DMS153 (cell line): ENCODE measurements at places on chromosomes 13 and 19.

DNA sequence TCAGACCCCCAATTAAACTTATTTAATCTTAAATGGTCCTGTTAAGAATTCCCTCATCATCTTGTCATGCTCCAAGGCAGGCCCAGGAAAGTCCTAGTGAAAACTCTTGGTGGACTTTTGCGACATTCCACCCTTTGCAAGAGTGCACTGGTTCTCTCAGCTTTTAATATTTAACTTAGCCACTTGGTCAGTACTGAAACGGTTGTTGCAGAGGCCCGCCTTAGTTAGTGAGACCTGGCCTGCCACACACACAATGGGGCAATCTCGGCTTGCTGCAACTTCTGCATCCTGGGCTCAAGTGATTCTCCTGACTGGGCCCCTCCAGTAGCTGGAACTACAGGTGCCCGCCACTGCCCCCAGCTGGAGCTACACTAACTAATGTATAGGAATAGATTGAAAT lies 1366.0 kb downstream of the UQCRFS1 start:
- DNase-seq: no peak

DNA sequence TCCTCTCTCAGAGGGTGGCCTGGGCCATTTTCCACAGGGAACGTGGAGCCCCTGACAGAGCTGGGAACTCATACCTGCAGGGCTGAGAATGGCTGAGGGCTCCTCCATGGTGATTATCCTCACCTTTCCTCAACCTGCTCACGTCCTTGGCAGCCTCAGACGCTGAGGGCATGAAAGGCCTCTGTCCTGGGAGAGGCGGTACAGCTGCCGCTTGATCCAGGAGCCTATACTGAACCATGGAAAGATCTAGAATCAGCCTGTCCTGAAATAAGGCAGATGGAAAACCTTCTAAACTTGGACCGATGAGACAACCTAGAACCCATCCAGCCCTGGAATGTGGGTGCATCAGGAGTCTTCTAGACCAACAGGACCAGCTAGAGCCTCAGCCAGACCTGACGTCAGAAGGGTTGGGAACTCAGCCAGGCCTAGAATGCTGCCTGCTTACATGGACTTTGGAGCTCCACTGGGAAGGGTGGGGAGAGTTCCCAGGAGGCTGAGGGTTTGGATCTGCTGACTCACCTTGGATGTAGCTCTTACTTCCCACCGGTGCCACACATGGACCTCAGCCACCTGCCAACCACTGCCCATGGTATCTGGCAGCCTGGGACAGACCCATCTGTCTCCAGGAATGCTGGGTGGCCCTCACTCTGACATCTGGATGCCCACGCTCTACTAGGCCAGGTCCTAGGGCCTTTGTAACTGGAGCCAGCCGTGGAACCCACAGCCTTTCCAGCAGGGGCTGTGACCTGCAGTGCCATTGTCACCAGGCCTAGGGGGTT lies 7.5 kb downstream of the KCTD15 start:
- DNase-seq: no peak

DNA sequence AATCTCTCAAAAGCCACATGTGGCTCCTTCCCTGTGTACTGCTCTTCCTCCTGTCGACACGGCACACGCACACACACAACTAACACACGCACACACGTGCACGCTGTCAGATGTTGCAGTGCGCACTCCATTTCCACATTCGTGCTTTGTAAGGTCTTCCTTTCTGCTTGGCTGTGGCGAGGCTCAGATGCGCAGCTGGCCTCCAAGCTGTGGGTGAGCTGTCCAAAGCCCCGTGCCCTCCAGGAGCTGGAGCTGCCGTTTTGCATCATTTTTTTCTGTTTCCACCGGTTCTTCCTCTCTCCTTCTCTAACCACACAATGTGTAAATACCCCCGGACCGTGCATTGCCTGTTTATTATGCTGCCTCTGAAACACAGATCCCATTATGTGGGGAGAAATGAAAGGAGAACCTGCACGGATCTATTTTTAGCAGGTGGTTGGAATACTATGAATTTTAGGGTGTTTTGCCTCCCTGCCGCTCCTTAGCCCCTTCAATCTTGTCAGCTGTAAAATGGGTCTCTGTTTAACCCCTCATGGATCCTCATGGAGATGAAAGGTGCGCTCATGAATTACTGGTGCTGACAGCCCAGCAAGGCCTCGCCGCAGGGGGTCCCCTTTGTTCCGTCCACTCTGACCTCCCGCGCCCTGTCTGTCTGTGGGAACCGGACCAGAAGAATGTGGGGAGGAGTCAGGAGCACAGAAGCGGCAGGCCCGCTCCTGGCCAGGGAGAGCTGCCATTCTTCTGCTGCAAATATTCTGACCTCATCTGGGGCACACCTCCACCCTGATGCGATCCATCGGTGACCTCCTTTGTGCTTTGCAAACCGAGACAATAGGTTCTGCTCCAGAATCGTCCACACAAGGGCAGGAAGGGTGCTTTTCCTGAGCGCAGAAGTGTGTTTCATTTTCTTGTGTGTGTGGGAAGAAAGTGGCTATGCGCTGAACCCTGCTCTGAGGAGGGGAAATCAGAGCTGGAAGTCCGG lies 137.7 kb downstream of the SOX1 start:
- DNase-seq: no peak

GRCh38 chr19:46791944-46792343 lies 3.5 kb upstream of the SLC1A5 start:
- DNase-seq: no peak

DNA sequence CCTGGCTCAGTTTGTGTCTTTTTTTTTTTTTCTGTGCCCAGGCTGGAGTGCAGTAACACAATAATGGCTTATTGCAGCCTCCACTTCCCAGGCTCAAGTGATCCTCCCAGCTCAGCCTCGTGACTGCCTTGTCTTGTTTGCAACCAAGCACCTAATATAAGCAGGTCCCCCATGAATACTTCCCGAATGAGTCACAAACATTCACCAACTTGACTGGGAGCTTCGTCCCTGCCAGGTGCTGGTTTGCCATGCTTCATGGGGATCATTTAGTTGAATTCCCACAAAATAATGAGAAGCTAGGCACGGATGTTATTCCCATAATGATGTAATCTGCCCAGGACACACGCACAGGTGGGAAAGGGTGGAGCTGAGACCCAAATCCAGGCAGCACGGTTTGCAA lies 176.5 kb downstream of the CACNA1A start:
- no peak for DNase-seq

- DNase-seq: no peak
Measured at GRCh38 chr13:60727140-60727539, 330.1 kb downstream of the TDRD3 start.

DNA sequence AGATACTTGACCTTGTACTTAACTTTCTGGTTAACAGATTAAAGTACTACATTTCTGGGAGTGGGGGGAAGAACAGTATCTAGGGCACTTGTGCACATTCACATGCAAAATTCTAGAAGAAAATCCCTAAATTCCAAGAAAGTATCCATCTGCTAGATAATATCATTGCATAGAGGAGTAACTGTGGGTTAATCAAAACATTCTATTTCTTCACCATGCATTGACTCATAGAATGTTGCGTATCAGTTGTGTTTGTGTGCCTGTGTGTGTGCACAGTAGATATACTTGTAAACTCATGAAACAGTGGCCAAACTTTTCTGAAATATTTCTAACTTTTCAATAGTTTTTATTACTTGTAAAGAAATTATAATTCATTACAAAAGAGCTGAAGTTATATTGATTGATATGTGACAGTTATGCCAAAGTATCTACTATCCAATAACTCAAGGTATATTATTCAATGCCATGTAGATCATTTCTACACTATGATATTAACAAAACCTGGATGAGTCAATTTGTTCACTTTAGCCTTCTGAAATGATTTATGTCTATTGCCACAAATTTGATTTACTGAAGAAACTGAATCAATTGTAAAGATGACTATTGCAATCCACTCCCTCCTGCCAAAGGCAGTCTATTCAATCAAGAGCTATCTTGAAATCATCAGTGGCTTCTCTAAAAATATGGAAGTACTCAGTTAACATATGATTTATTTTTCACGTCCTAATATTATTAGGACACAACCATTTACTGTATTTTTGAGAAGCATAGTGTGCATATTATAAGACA lies 756.7 kb upstream of the ARGLU1 start:
- DNase-seq: no peak

- no peak for DNase-seq
Measured at GRCh38 chr19:55228403-55229031, at the start of gene TMEM86B. TMEM86B (minus strand) TSS chr19:55228763; CDS start chr19:55228741, 22 bp downstream.

DNA sequence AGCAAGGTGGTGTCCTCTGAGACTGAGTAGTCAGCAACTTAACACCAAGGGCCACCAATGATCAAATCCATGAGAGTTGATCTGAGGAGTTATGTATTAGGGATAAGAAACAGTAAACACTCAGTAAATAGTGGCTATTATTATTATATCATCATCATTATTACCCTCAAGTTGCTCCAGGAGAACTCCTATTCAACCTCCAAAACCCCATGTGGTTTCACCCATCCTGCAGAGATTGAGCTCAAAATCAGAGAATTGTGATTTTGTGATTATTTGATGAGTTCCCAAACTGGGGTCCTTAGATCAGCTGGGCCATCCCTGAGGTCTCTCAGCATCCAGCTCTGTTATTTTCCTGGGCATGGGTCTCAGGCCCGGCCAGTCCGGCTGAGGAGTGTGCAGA lies 3.5 kb upstream of the CGB7 start:
- DNase-seq: no peak

GRCh38 chr13:27005976-27006518 lies 165.6 kb downstream of the USP12 start:
- DNase-seq: no peak

GRCh38 chr13:67438465-67438864 lies 208.3 kb upstream of the PCDH9 start:
- no peak for DNase-seq

- DNase-seq: no peak
Measured at GRCh38 chr19:48385461-48386087, 5.8 kb downstream of the KDELR1 start.

DNA sequence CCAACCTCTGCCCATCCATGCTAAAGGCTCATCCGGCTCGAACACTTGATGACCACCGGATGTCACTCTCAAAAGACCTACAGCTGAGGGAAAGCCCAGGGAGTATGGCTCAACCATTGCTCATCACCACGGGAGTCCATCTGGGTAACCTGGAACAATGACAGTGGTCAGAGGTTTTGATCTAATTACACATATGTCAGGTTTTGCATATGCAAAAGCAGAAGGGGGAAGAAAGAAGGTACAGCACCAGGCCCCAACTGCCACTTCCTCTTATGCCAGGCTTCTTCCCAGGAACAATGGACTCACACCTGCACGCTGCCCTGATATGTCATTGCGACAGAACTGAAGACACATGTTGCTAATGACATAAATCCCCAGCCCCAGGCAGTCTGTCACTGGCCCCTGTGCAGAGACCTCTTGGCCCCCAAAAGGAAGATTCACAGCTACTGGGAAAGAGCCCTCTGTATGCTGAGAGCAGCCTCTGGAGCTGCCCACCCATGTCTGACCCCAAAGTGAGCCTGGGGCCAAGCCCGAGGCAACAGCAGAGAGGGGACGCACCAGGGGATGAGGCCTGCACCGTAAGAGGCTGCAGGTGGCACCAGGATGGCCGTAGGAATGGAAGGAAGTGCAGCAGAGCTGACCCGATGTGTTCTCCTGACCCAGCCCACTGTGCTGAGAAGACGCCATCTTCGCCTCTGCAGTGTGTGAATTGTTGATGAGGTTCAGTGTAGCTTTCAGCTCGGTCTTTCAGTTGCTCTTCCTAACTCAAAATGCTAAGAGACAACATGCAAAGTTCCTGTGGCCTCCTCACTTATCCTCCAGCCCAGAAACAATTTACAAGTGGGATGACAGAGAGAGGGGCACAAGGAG lies 26.3 kb downstream of the EPS15L1 start:
- DNase-seq: no peak

- no peak for DNase-seq
Measured at GRCh38 chr19:42074513-42075363, 1.2 kb upstream of the ZNF574 start.

DNA sequence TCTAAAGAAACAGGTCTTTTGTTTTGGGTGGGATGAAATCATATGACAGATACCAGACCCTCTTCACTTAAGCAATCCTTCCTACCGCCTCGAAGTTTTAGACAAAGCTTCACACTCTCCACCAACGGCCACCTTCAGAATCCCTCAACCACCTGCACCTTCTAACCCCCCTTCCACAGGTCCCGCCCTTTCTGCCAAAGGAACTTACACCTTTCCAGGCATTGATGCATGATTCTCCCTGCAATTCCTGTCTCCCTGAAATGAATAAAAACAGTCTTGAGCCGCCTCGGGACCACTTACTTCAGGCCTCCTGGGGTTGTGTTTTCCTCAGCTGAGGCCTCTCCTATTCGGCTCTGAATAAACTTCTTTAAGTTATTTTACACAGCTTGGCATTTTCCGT lies 859 bp downstream of the ZNF433 start:
- no peak for DNase-seq

DNA sequence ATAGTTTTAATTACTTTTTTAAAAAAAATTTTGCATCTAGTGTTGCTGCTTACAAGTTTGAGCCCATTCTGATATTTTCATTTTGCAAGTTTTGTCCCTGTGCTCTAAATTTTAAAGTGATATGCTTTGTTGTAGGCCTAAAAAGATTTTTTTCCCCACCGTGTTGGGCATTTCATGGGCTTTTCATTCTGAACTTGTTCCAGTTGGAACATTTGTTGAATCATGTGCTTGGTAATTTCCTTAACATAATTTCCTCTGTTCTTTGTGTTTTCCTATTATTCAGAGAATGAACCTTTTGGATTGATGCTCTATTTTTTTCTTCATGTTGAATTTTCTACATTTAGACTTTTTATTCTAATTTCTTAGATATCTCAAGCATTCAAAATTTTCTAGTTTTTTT lies 206.4 kb upstream of the SPRY2 start:
- no peak for DNase-seq

DNA sequence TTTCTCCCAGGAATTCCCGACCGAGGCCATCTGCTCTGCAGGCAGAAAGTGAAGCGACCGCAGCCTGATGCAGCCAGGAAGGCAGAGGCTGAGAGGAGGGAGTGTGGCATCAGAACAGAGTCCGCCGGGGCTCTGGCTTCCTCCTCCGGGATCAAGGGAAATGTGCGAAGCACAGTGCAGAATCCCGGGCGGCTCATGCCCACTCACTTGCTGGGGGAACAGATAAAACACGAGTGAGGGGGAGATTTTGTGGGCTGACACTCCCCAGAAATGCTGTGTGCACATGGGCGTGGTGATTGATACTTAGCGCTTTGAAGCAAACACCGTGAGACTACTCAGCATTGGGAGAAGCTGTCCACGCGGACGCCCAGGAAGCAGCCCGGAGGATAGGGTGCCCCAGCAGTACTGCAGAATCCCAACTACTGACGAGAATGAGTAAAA lies 75.3 kb upstream of the POMP start:
- DNase-seq: no peak

- DNase-seq: peak; percentile 92
Measured at GRCh38 chr13:114142640-114143490, 10.4 kb upstream of the RASA3 start.
